Immature natural killer cell (primary cell): ENCODE measurements at places on chromosomes 1 and 21. TPM values are rescaled to one million over a fixed set of nuclear protein-coding genes. Genes with fewer than 3 reads are reported as not detected.

DNA sequence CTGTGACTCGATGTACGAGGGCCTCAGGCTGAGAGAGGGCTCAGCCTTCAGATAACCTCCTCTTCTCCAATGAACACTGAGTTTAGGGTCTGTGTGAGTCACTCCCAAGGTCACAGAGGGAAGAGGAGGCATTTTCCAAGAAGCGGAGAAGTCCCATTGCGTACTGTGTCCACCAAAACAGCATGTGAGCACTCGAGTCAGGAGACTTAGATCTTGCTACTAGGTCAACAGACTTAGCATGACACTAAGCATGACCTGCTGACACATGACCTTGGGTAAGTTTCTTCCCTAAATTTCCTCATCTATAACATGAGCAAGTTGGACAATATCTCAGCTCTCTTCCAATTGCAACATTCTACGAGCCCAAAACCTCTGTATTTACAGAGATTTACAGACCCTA is 68.0 kb downstream of the PLPP3 start:
- DNase-seq: no peak

GRCh38 chr1:236716160-236716559 is 29.9 kb downstream of the ACTN2 start:
- DNase-seq: no peak

DNA sequence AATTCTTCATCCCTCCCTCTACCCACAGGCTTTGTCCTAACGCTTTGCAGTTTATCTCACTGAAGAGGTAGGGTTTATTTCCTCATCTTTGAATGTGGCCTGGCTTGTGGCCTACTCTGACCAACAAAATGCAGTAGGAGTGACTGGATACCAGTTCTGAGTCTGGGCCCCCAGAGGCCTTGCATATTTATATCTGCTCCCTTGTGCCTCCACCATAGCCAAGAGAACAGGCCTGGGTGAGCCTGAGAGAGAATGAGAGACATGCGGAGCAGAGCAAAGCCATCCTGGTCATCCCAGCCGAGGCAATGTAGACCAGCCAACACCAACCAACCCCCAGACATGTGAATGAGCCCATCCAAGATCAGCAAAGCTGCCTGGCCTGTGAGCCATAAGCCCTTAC is 30.3 kb downstream of the SMIM12 start:
- no peak for DNase-seq

DNA sequence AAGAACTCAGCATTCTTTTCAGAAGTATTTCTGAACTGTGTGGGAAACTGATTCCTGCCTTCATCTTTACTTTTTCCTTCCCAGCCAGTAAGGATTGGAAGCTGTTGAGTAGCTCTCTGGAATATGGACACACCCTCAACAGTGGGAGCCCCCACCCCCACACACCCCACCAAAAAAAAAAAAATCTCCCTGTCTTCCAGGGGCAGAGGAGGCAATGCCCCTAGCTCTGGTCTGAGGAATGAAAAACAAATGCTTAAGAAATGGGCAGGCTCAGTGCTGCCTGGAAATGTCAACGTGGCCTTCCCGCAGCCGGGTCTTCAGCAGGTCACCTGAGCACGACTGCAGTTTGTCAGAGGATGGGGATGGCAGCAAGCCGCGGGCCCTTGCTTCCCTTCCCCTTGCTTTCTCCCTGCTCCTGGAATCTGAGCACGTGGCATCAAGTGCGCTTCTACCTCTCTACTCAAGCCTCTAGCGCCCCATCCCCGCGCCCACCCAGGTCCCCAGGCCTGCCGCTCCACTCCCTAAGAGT is 479 bp downstream of the RGS16 start:
- no peak for DNase-seq

DNA sequence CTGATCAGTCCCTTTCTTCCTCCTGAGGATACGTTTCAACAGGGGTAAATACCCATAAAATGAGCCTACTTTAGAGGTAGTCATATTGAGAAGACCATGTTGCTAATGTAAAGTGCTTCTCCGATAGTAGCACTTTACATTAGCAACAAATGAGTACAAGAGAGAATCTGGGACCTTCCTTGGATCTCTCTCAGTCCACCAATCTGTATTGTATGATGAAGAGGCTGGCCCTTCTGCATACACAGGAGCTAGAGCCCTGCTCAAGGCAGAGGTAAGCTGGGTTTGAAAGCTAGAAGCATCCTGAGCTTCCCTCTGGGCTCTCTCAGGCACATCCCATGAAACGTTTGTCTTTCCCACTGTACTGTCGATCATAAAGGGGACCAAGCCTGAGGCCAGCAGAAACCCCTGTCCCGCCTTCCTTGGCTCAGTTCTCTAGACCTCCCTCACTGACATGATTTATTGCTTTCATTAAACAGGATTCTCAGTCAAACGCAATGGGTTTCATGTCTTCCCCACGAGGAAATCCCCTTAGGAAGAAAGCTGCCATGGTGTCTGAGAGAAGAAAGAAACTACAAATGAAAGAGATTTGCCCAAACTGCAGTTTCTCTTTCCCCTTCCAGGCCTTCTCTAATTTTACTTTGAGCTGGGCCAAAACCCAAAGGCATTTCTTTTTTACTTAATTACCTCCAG is 62.8 kb upstream of the BCAR3 start:
- no peak for DNase-seq

DNA sequence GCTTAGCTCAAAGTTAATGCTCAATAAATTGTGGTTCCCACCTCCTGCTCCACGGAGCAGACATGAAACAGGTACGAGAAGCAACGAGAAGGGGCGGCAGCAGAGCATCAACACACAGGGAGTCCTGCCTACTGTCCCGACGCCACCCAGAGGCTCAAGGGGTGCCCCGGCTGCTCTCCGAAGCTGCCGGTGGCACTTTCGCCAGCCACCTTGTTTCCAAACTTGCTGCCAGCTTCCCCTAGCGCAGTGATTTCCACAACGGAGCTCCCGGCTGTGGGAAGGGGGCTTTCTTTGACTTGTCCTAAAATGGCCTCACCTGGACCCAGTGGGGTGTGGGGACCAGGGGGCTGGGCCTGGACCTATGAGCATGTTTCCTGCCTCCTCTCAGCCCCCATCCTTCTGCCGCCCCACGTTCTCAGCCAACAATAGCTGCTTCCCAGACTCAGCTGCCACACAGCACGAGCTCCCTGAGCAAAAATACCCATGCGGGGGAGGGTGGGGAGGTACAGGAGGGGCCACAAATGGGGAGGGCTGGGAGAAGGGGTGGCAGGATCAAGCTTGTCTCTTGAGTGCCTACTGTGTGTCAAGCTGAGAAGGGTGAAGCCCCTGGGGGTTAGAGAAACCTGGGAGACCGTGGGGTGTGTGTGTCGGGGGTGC is 35.6 kb upstream of the ECE1 start:
- no peak for DNase-seq

DNA sequence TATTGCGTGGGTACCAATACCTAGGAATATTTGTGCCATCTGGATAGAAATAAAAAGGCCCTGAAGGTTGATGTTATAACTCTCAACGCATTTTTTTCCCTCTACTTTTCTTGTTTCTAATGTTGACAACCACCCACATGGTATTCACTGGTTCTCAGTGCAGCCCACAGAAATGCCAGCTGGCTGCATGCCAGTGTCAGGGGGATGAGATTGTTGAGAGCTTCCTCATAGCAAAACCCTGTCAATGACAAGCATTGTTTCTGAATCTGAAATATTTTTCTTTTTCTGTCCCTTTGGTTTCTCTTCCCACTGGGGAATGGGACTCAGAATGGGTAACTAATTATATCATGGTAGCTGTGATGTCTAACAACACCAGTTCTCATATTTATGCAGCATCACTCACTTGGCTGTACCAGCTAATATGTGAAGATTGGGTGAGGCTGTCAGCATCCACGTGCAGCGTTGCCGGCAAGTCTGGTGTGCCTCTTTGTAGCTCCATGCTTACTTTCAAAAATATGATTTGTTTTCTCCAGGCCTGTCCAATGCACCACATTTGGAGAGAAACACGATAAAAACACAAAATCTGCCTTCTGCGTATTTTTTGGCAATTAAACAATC is 284.6 kb downstream of the PTBP2 start:
- no peak for DNase-seq

DNA sequence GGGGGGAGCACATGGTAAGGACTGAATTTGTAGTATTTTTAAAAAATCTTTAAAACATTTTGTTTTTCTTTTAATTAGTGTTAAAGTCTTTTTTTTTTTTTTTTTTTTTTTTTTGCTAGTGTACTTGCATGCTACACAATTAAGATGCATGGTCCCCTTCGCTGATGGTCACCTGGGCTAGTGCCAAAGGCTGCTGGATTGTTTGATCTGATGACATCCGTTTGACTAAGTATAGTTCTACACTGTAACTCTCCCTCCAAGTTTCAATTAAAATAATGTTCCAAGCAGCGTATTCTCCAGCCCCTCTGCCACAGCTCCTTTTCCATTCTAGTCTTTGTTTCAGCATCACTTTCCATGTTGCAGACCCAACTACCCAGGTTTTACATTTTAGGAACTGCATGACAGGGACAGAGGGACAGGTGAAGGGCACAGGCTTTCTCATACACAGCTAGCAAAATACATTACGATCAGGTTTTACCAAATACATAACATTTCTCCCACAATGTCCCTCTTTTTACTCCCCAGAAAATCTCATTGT is 852 bp upstream of the RAVER2 start:
- DNase-seq: no peak

- no peak for DNase-seq
These were observed 191.8 kb downstream of the RPS6KC1 start for GRCh38 chr1:213242883-213243282.

- DNase-seq: no peak
These were observed 28.1 kb upstream of the CSF1 start for GRCh38 chr1:109882288-109883245.

DNA sequence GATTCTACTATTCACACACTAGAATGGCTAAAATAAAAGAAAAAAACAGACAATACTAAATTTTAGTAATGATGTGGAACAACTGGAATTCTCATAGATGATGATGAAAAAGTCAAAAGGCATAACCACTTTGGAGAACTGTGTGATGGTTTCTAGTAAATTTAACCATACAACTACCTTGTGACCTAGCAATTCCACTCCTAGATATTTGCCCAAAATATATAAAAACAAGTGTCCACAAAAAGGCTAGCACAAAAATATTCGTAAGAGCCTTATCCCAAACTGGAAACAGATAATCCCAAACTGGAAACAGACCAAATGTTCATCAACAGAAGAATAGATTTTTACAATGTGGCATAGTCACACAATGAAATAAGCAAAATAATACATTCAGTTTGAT is 67.9 kb upstream of the PGBD5 start:
- no peak for DNase-seq

GRCh38 chr1:32870615-32871363 is at the start of gene FNDC5:
TSS of gene FNDC5 (minus strand) at chr1:32870912.
- DNase-seq: no peak

GRCh38 chr1:10597492-10598388 is 123.0 kb downstream of the PEX14 start:
- no peak for DNase-seq

- peak; percentile 83 for DNase-seq
These were observed 10.5 kb upstream of the SPEN start for GRCh38 chr1:15836772-15837669.

- no peak for DNase-seq
These were observed 66.4 kb upstream of the TNFSF18 start for GRCh38 chr1:173117108-173117633.

GRCh38 chr1:4224684-4225467 is 324.8 kb upstream of the C1orf174 start:
- DNase-seq: no peak

LMO4 gene
- polyA plus RNA-seq: 46.1 TPM

CELSR2 gene
- polyA plus RNA-seq: 0.17 TPM

CCDC28B gene
- 65.5 TPM for polyA plus RNA-seq

SLC44A5 gene
- polyA plus RNA-seq: 0.25 TPM

PLK3 gene
- 2.1 TPM for polyA plus RNA-seq
